ENCODE measurements at places on chromosomes 1 and 21. TPM values are rescaled to one million over a fixed set of nuclear protein-coding genes. Genes with fewer than 3 reads are reported as not detected.

Gene SLAMF9
- not detected for total RNA-seq

GRCh38 chr1:25550155-25550506 is 6.7 kb downstream of the LDLRAP1 start:
- no peak for DNase-seq

- DNase-seq, result no peak
These were observed 25.1 kb upstream of the B3GALT2 start for GRCh38 chr1:193211539-193211938.

DNA sequence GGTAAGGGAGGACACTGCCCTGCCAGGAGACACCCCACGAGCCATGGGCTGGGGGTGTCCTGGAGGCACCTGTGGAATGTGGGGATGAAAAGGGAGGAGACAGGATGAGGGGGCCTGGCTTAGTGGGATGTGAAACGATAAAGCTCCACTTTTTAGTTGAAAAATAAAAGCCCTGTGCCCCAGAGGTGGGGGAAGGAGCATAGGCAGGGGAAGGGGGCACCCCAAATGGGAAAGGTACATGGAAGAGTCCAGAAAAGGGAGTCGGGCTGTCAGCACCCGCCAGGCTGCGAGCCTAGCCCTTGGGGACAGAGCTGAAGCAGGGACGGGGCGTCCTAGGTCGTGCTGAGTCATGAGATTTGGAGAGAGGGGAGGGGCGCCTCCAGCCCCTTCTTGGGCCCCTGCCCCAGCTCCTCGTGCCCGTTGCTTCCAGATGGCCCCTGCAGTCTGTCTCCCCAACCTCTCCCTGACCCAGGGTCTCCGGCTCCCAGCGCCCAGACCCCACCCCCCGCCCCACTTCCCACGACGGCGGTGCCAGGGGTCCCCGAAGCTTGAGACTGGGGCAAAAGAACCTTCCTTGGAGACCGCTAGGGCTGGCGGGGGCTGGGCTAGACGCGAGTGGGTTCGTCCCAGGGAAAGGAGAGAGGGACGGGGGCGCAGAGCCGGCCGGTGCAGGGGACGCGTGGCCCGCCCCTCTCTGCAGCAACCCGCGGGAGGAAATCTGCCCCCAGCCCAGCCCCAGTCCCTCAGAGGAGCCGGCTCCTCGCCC is 795 bp downstream of the SYT2 start:
- no peak for DNase-seq

DNA sequence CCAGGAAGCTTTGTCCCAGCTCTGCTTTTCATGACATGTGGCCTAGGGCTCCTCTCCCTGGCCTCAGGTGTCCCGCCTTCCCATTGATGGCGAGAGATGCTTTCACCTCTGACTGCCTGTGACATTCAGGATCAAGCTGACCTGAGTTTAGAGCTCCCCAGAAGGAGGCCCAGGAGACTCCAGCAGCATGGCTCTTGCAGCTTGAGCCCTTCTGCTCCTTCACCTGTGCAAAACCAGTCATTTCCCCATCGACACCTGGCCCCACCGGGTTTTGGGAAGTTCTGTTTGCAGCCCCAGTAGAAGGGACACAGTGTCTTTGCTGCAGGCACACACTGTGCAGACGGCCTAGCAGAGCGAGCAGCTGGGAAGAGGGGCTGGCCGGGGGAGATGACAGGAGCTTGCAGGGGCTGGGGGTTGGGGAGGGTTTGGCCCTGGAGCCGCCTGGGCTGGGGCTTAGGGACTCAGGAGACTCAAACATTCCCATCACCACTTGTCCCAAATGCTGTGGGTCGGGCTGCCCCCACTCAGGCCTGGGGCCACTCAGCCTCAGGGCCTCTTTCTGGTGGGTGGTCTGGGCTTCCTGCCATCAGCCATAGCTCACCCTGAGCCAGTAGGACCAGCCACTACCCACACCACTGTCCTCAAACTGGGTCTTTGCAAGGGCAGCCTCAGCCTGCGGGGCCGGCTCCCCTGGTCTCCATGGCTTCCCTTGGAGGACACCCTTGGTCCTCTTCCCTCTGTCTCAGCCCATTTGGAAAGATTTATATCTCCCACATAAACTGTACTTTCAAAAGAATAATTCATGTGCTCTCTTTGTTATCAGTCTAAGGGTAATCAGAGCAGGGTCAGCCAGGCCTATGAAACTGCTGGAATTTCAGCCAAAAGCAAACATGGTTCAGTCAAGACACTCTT is 3.8 kb upstream of the EDN2 start:
- no peak for DNase-seq

Data from adrenal gland (tissue), 19 donors.